ENCODE measurements at places on chromosomes 5 and 9. TPM values are rescaled to one million over a fixed set of nuclear protein-coding genes. Genes with fewer than 3 reads are reported as not detected.

- no peak overlapping the region for H3K4me3 ChIP-seq
- H3K4me1 ChIP-seq = no peaks in the 10 kb centered on the region
- no peak overlapping the region for H3K27ac ChIP-seq
- DNase-seq = no peak
- H3K27me3 ChIP-seq = no peaks in the 10 kb centered on the region
- no peaks in the 10 kb centered on the region for H3K36me3 ChIP-seq
These were observed 18.2 kb upstream of the NREP start for GRCh38 chr5:111775224-111775623.

The ZNF883 gene
- 0.90 TPM for polyA plus RNA-seq

DNA sequence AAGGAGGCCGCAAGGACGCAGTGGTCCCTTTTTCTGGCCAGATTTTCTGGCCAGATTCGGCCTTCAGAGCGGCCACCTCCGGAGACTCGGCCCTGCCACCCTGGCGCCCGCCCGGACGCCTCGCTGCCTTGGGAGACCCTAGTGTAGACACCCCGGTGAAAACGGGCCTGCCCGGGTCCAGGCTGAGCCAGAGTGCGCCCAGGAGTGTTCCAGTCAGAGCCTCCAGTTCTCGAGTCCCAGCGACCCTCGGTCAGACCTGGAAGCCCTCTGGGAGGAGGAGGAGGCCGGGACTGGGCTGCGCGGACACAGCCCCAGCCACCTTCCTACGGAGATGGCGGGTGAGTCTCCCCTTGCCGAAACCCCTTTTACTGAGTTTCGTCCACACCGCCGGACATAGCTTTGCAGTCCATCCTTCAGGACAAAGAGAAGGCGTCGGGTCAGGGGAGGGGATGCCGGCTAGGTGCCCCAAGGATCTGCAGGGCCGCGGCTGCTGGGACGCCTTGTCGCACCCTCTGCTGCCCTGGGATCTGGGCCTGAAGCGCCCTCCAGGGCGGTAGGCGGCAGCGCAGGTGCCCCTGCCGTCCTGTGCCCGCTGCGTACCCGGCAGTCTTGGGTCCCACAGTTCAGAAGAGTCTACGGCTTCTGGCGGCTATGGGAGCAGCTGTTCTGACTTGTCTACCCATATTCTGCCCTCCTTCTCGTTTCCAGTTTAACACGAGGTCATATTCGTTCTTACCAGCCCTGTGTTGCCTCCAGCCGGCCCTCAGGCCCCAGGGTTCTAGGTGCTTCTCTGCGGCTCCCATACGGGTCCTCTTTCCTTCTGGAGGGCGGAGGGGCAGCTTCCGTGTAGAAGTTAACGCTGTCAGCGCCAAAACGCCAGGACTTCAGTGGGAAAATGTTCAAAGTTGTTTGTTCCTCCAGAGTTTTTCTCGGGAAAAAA, 1771.7 kb upstream of the CDH9 start:
- DNase-seq = no peak
- no peaks in the 10 kb centered on the region for H3K4me1 ChIP-seq
- H3K27ac ChIP-seq = no peak overlapping the region

The DIPK1B gene
- polyA plus RNA-seq = not detected

DNA sequence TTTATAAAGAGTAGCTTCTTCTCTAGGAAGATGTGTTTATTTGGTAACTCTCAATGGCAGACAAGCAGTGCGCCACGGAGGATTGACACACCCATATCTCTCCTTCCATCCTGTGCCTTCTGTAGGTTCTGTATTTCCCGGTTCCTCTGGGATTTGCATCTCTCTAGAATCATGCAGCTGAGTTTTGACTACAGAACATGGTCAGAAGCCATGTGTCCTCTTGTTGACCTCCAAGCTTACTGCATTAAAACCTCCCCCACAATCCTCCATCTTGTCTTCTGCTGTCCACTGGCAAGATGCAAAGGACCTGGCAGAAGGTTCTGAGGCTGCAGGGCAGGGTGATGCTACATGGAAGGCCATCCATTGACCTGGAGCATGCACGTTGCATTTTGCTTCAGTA, 482.0 kb downstream of the DMRT2 start:
- no peaks in the 10 kb centered on the region for H3K27me3 ChIP-seq
- H3K4me1 ChIP-seq = no peaks in the 10 kb centered on the region
- H3K36me3 ChIP-seq = no peaks in the 10 kb centered on the region
- no peak overlapping the region for H3K27ac ChIP-seq

DNA sequence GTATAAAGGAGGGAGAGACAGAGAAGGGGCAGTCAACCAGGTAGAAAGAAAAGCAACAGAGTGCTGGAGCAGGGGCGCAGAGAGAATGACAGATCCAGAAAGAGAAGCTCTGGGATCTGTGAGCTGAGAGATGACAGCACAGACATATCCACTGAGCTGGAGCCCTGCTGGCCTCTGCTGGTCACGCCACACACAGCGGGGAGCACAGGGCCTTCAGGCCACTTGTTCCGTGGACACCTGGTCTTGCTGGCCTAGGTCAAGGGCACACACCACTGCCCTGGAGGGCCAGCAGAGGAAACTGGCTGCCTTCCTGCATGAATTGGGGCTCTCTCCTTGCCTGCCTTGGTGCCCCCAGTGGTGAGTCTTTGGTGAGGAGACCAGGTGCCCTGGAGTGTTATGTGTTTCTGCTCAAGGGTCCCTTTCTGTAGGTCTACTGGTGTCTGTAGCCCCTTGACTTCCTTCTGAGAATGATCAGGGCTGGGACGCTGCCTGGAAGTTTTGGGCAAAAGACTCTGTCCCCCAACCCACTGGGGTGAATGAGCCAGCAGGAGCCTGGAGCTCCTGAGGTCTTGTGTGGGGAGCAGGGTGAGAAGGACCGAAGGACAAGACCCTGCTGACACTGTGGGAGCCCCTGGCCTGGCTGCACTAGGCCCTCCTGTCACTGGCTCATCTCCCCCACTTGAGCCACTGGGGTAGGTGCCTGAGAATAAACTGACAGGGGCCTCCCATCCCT, 59.2 kb upstream of the ADAMTS2 start:
- no peaks in the 10 kb centered on the region for H3K4me1 ChIP-seq
- no peak overlapping the region for H3K27ac ChIP-seq
- no peak for DNase-seq
- H3K36me3 ChIP-seq = no peaks in the 10 kb centered on the region
- no peak overlapping the region for H3K4me3 ChIP-seq

The DNAH5 gene
- 0.73 TPM for polyA plus RNA-seq

DNA sequence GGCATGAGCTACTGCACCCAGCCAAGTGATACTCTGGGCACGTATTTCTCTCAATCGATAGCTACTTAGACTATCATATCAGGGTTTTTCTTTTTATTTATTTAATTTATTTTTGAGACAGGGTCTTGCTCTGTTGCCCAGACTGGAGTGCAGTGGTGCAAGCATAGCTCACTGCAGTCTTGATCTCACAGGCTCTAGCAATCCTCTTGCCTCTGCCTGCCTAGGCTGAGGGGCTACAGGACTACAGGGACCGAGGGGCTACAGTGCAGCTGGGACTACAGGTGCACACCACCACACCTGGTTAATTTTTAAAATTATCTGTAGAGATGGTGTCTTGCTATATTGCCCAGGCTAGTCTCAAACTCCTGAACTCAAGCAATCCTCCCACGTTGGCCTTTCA, 20.3 kb upstream of the ANKHD1 start:
- no peaks in the 10 kb centered on the region for H3K4me1 ChIP-seq
- H3K27ac ChIP-seq = no peak overlapping the region
- no peak overlapping the region for H3K4me3 ChIP-seq
- no peaks in the 10 kb centered on the region for H3K27me3 ChIP-seq
- H3K36me3 ChIP-seq = no peaks in the 10 kb centered on the region

The PAXX gene
- 14.6 TPM for polyA plus RNA-seq

The DMRT3 gene
- not detected for polyA plus RNA-seq

GRCh38 chr9:18075253-18075952, 398.6 kb upstream of the ADAMTSL1 start:
- no peaks in the 10 kb centered on the region for H3K4me1 ChIP-seq
- no peak overlapping the region for H3K4me3 ChIP-seq
- H3K27me3 ChIP-seq = no peaks in the 10 kb centered on the region
- no peak overlapping the region for H3K27ac ChIP-seq
- no peaks in the 10 kb centered on the region for H3K36me3 ChIP-seq

The FGF18 gene
- 0.03 TPM for polyA plus RNA-seq

DNA sequence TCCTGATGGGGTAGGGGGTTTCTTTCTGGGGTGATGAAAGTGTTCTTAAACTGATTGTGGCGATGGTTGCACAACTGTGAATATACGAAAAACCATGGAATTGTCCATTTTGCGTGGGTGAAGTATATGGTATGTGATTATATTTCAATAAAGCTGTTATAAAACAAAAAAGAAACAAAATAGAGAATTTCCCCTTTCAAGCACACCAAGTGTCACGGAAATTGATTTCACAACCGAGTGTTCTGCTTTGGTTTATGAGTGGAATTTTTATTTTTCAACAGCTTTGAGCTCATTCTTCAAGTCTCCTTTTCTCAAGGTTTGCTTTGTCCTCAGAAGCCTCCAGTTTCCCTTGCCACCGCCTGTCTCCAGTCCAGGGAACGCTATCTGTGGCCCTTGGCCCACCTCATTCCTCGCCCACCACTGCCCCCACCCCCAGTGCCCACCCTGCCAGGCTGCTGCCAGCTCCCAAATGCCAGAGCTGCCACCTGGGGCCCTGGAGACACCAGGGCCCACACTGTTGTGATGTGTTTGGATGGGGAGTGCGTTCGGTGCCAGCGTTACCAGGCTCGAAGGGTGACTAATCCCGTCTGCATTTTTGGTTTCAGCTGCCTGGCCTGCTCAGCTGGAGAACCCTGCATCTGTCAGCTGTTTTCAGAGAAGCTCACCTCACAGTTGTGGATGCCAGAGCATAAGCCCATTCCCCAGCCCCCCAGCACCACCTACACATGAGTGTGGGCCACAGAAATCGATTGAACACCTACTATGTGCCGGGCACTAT, 30.4 kb downstream of the DUSP1 start:
- peaks cover 11% of the 10 kb centered on the region for H3K4me1 ChIP-seq
- H3K4me3 ChIP-seq = no peak overlapping the region
- no peaks in the 10 kb centered on the region for H3K27me3 ChIP-seq
- DNase-seq = peak; percentile 57
- peak overlapping the region; percentile 78 for H3K27ac ChIP-seq
- H3K36me3 ChIP-seq = no peaks in the 10 kb centered on the region

The AOPEP gene
- 30.1 TPM for polyA plus RNA-seq

- H3K27ac ChIP-seq = no peak overlapping the region
- H3K4me3 ChIP-seq = no peak overlapping the region
- H3K27me3 ChIP-seq = peaks cover 4% of the 10 kb centered on the region
- peaks cover 36% of the 10 kb centered on the region for H3K4me1 ChIP-seq
- no peak for DNase-seq
These were observed 110.7 kb downstream of the RXRA start for GRCh38 chr9:134436911-134437310.

The GMCL2 gene
- polyA plus RNA-seq = not detected

- peaks cover 19% of the 10 kb centered on the region for H3K4me1 ChIP-seq
- H3K36me3 ChIP-seq = no peaks in the 10 kb centered on the region
- no peaks in the 10 kb centered on the region for H3K27me3 ChIP-seq
- peak overlapping the region; percentile 2 for H3K4me3 ChIP-seq
These were observed 15.0 kb upstream of the HSPB3 start for GRCh38 chr5:54440456-54440893.

- peaks cover 11% of the 10 kb centered on the region for H3K4me1 ChIP-seq
- DNase-seq = no peak
- no peak overlapping the region for H3K27ac ChIP-seq
- no peaks in the 10 kb centered on the region for H3K36me3 ChIP-seq
- no peak overlapping the region for H3K4me3 ChIP-seq
- H3K27me3 ChIP-seq = no peaks in the 10 kb centered on the region
These were observed 19.5 kb downstream of the TRIM32 start for GRCh38 chr9:116706310-116707290.

The PCDHB16 gene
- polyA plus RNA-seq = 0.09 TPM

The SLC25A2 gene
- not detected for polyA plus RNA-seq

The RMRP gene
- 21.6 TPM for polyA plus RNA-seq

DNA sequence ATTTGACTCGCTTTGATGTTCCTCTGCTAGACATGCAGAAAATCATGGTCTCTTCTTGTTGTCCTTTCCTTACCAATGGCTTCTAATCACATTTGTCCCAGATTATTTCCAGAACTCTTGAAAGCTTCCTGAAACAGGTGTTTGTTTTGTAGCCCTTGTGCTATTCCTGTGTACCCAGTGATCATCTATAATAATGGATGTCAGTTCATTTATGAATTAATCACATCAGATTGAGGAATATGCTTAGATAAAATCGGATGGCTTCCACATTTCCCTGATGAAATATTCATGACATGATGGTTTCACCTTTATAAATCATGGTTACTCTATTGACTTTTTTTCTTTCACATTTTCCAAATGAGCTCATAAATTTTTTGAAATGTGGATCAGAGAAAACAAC, 359.0 kb upstream of the DMAC1 start:
- H3K4me1 ChIP-seq = no peaks in the 10 kb centered on the region
- no peaks in the 10 kb centered on the region for H3K27me3 ChIP-seq
- H3K36me3 ChIP-seq = no peaks in the 10 kb centered on the region
- no peak overlapping the region for H3K27ac ChIP-seq
- no peak for DNase-seq

DNA sequence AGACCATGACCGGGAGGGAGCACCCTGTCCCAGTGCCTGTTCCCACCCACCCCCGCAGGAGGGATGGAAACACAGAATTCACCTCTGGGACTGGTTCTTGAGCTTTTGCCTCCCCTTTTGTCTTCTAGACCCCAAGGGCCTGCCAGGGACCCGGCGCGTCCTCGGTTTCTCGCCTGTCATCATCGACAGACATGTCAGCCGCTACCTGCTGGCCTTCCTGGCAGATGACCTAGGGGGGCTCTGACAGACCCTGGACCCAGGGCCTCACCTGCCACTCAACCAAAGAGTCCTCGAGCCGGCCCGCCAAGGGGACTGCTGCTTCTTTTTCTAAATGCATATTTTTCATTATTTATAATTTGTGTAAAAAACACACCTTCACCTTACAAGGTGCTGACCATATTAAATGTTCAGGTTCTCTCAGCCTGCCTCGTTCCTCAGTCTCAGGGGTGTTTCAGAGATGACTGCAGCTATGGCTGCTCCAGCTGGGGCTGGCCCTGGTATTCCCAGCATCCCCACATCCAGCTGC, 16.9 kb downstream of the CARD19 start:
- H3K27me3 ChIP-seq = no peaks in the 10 kb centered on the region
- H3K27ac ChIP-seq = no peak overlapping the region
- peaks cover 20% of the 10 kb centered on the region for H3K36me3 ChIP-seq
- H3K4me3 ChIP-seq = no peak overlapping the region
- no peaks in the 10 kb centered on the region for H3K4me1 ChIP-seq
- no peak for DNase-seq

The HMMR gene
- polyA plus RNA-seq = 16.2 TPM

DNA sequence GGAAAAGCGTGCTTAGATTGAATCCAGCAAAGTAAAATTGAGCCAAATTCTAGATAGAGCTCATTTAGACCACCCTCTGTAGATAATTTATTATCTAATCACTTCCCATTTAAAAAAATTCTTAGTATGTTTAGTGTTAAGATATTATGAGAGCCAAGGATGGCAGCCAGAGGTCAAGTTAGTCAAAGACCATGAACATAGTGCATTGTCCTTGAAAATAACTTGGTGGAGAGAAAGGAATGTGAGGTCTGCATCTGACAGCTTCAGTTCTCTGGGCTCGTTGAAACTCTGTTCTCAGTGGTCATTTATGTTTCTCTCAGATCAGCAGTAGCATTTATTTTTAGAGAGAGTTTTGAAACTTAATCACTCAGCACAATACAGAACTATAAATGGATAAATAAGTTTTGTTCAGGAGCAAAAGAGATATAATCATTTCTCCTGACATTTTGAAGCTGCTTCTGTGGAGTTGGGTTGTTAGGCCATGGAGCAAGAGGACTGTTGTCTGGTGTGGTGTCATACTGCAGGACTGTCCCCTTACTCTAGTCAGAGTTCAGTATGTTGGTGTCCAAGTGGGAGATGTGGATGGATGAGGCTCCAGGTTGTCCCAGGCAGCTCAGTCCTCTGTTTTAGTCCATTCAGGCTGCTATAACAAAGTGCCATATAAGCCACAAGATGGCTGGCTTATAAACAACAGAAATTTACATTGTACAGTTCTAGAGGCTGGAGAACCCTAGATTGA, 337.7 kb downstream of the FBXL7 start:
- H3K4me1 ChIP-seq = no peaks in the 10 kb centered on the region
- H3K4me3 ChIP-seq = no peak overlapping the region
- H3K27ac ChIP-seq = no peak overlapping the region
- no peaks in the 10 kb centered on the region for H3K36me3 ChIP-seq
